ENCODE measurements at places on chromosomes 3 and 15.

DNA sequence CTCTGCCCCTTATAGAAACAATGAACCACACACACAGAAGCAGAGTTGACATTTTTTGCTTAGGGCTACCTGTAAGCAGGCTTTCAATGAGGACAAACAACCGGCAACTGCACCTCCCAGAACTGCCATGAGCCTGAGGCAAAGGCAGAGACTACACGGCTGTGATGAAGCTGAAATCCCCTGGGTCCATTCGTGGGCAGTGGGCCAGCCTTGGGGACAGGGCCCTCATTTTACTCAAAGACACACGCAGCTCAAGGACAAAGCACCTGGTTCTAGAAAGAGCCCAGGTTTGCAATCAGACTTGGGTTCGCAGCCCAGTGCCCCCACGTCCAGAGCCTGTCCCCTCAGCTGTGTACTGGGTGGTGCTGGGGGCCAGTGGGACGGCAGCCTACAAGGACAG, 17.9 kb downstream of the FAM174B start:
- H3K27ac ChIP-seq = no peak overlapping the region
- H3K36me3 ChIP-seq = peaks cover 12% of the 10 kb centered on the region
- H3K27me3 ChIP-seq = no peaks in the 10 kb centered on the region
- DNase-seq = no peak

DNA sequence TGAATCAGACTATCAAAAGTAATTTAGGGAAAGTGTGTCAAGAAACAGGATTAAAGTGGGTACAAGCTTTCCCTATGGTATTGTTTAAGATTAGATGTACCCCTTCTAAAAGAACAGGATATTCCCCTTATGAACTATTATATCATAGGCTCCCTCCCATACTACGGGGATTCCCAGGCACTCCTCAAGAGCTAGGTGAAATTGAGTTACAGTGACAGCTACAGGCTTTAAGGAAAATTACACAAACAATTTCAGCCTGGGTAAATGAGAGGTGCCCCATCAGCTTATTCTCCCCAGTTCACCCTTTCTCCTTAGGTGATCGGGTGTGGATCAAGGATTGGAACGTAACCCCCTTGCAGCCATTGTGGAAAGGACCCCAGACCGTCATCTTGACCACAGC, 240.8 kb upstream of the CNTN6 start:
- no peak for DNase-seq
- H3K36me3 ChIP-seq = no peaks in the 10 kb centered on the region
- no peaks in the 10 kb centered on the region for H3K4me1 ChIP-seq
- H3K4me3 ChIP-seq = no peak overlapping the region
- H3K27ac ChIP-seq = no peak overlapping the region
- H3K27me3 ChIP-seq = no peaks in the 10 kb centered on the region

- no peak overlapping the region for H3K27ac ChIP-seq
- no peaks in the 10 kb centered on the region for H3K4me1 ChIP-seq
- H3K27me3 ChIP-seq = no peaks in the 10 kb centered on the region
- no peak for DNase-seq
Observed at GRCh38 chr3:26099692-26100091, 309.8 kb downstream of the OXSM start.

DNA sequence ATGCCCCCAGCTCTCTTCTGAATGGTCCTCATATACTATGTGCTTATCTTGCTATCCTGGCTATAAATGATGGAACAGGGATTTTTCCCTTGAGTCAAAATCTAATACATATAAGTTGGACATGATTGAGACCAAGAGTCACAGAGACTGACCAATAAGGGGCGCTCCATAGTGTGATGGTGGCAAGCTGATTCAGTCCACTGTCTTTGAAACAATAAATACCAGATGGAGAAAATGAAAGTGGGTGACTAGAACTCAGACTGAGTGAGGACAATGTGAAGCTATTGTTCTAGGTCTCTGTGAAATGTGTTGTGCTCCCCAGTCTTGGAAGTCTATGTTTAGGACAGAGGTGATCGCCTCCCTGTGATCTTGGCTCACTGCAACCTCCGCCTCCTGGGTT, 10.6 kb upstream of the FSTL1 start:
- H3K36me3 ChIP-seq = no peaks in the 10 kb centered on the region
- no peaks in the 10 kb centered on the region for H3K27me3 ChIP-seq
- no peak overlapping the region for H3K4me3 ChIP-seq
- H3K27ac ChIP-seq = no peak overlapping the region
- H3K4me1 ChIP-seq = peaks cover 5% of the 10 kb centered on the region

DNA sequence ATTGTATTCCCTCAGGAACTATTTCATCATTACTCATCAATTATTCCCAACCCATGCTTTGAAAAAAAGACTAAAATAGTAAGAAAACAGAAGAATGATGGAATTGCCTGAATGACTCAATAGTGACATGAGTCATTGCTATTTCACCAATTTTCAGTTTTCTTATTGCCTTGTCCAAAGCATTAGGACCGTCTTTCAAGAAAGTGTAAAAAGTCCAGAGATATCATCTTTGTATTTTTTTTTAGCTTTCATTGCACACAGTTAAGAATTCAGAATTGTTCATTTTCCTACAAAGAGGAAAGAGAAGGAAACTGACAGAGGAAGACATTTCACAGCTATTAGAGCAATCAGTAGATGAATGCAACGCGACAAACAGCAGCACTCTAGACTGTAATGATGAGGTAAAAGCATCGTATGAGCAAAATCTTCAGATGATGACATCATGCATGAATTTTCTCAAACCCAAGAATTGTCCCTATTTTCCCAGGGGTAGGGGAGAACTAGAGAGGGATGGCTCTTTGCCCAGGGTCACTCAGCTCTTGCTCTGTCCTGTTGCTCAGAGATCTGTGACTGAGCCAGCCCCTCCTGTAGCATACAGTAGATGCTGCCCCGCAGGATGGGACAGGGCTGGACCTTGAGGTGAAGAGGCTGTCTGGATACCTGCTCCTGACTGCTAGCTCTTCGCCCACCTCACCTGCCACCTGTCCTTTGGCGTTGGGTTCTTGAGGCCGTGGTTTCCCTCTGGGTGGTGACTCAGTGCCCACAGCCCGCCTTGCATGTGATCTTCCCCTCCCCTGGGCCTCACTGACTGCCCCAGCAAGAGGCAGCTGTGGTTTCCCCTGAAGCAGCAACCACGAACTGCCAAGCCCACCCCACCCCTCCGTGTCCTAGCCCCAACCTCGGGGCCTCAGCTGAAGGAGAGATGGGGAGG, 84.8 kb downstream of the PPCDC start:
- H3K4me3 ChIP-seq = peak overlapping the region; percentile 44
- peaks cover 26% of the 10 kb centered on the region for H3K27me3 ChIP-seq
- peak overlapping the region; percentile 87 for H3K27ac ChIP-seq
- DNase-seq = peak; percentile 86
- peaks cover 7% of the 10 kb centered on the region for H3K36me3 ChIP-seq

- H3K36me3 ChIP-seq = no peaks in the 10 kb centered on the region
- no peaks in the 10 kb centered on the region for H3K4me1 ChIP-seq
- no peak for DNase-seq
- no peak overlapping the region for H3K4me3 ChIP-seq
Observed at GRCh38 chr15:46270481-46271147, 635.8 kb downstream of the SQOR start.

DNA sequence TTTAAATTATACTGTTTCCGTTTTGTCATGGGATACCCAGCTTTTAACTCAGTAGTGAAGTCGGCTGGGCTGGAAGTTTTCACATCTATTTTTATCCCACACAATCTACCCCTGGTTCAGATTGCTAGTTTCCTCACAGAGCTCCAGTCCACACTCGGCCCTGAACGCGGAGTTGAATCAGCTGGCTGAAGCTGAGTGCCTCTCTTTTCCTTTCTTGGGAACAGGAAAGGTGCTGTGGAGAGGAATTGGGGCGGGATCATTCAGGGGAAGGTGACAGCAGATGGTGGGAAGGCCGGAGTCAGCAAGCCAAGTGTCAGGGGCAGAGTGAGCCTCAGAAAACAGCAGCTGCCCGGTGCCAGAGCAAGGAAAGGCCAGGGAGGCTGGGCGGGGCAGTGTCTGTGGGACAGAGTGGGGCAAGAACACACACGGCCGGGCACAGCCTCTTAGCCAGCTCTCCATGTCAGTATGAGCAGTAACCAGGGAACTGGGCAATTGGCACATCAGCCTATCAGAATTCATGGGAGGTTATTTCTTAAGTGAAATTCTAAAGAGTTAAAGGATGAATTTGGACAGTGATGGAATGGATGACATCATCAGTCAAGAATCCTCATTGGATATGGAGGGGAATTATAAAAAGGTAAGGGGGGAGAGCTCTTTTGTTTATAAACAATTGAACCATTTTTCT, 135.7 kb upstream of the IL12A start:
- no peak overlapping the region for H3K4me3 ChIP-seq
- no peaks in the 10 kb centered on the region for H3K36me3 ChIP-seq
- H3K27me3 ChIP-seq = peaks cover 25% of the 10 kb centered on the region
- no peak overlapping the region for H3K27ac ChIP-seq
- DNase-seq = no peak

DNA sequence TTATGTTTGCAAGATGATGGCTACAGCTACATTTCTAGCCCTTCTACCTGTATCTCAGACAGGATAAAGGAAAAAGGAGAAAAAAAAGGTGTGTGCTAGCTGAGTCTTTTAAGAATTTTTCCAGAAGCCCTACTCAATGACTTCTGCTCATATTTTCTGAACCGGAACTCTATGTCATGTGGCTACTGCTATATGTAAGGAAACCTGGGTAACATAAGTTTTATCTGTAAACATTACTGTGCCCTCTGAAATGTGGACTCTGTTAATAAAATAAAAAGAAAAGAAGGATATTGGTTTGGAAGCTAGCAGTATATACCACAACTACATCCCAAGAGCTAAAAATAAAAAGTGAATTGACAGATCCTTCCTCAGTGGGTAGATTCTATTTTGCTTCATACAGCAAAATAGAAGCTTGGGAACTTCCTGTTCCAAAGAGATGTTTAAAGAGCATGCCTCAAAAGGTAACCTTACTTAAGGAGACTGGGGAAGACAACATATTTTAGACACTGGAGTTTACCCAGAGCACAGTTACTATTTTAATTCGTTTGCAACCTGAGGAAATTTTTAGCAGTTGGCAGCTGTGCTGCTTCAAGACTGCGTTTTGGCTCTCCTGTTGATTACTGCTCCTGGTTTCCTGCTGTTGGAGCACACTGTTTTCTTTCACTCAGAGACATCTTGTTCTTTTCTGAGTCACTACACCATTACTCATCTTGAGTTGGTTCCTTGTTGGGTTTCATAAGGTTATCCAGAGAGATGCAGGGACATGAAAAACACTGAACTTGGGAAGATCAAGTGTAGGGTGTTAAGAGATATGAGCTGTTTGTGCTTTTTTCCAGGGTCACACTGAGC, 280.7 kb downstream of the NFKBIZ start:
- peaks cover 14% of the 10 kb centered on the region for H3K4me1 ChIP-seq
- no peak overlapping the region for H3K27ac ChIP-seq
- DNase-seq = no peak
- H3K4me3 ChIP-seq = no peak overlapping the region

Data from activated naive CD8-positive, alpha-beta T cell treated with anti-CD3 and anti-CD28 coated beads for 36 hours (primary cell).